ENCODE measurements at places on chromosomes 6 and 20.

- no peak for DNase-seq
Observed at GRCh38 chr6:52482903-52483670, 62.9 kb downstream of the EFHC1 start.

DNA sequence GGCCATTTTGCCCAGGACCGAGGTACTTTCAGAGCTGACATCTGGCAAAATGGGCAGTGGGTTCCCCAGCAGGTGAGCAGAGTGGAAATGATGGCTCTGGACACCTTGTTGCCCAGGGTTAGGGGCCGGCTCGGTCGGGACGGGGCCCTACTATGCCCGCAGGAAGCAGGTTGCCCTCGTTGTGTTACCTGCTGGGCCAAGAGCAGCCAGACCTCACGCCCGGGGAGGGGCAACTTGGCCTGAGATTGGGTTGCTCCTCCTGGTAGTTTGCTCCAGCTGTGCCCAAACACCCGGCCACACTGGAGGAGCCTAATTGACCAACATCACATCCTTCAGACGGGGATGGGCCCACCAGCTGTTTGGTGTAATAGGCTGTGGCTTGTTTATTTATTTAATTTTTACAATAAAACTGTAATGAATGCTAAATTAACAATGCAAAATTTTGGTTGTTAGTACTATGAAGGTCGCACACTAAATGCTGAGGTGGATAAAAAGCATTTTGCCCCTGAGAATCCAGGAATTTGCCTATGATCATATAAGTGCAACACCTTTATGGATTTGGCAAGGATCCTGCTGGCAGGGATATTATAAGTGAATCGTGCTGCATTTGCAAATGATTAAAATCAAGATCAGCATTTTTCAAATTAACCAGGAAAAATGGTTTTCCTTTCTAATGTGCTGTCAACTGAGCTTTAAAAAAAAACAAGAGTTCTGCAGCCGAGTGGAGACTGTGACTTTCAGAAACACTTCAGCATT is 26.6 kb upstream of the PCMTD2 start:
- no peak for DNase-seq

GRCh38 chr20:62811720-62812119 is 5.1 kb upstream of the COL9A3 start:
- DNase-seq: no peak

GRCh38 chr6:85675030-85675819 is 32.5 kb upstream of the SYNCRIP start:
- no peak for DNase-seq

- DNase-seq: no peak
Observed at GRCh38 chr6:159852877-159853276, 37.9 kb upstream of the MAS1 start.

DNA sequence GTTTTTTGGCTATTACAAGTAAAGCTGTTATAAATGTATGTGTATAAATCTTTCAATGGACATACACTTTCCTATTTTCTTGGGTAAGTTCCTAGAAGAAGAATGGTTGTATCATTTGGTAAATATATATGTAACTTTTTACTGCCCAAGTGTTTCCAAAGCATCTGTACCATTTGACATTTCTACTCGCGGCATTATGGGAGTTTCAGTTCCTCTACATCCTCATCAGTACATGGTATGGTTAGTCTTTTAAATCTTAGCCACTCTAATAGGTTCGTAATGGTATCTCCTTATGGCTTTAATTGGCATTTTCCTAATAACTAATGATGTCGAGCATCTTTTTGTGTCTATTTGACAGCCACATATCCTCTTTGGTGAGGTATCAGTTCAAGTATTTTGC is 12.9 kb downstream of the SNPH start:
- DNase-seq: no peak

DNA sequence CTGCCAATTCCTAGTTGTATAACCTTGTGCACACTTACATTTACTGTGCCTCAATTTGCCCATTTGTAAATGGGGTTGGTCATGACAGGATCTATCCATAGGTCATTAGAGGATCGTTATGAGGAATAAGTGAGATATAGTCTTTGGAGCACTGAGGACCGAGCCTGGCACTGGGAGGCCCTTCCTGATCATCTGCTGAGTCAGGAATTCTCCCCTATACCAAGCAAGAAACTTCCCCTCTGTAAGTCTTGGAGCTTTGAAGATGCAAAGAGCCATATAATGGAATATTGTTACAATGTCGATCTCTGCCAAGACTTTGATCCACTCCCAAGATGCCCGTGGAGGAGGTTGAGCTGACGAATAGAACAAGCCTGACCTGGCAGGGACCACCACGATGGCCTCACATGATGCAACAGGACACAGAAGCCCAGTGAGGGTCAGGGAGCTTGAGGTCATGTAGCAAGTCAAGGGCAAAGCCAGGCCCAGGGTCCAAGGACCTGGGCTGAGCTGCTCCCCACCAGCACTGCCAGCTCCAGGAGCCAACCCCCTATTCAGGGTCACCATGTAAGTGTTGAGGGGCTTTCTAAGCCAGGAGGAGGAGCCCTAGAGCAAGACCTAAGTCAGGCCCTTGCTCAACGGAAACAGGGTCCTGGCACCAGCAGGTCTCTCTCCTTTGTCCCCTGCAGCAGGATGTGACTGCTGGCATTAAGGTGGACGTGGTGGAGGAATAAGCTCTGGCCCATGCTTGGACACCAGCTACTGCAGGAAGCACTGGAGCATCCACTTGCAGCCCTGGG is 16.7 kb downstream of the PDRG1 start:
- no peak for DNase-seq

- DNase-seq: no peak
Observed at GRCh38 chr20:62428396-62429295, 1.3 kb upstream of the RBBP8NL start.

GRCh38 chr6:45426251-45426650 is 48.5 kb upstream of the SUPT3H start:
- no peak for DNase-seq

DNA sequence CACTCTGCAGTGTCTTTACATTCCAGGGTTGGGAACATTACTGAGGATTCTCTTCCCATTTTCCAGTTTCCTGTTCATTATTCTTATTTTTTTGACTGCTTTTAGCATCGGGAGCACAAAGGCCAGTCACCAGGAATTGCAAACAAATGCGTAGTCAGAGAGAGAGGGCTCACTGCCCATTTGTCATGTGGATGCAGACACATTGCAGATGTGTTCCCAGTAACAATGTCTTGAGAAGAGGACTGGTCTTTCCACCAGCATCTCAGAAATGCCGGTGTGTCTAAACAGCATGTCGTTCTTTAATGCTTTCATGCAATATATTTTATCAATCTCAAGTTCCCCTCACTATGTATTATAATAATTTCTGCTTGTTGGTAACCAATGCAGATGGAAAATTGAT is 952 bp upstream of the TAAR6 start:
- DNase-seq: no peak

DNA sequence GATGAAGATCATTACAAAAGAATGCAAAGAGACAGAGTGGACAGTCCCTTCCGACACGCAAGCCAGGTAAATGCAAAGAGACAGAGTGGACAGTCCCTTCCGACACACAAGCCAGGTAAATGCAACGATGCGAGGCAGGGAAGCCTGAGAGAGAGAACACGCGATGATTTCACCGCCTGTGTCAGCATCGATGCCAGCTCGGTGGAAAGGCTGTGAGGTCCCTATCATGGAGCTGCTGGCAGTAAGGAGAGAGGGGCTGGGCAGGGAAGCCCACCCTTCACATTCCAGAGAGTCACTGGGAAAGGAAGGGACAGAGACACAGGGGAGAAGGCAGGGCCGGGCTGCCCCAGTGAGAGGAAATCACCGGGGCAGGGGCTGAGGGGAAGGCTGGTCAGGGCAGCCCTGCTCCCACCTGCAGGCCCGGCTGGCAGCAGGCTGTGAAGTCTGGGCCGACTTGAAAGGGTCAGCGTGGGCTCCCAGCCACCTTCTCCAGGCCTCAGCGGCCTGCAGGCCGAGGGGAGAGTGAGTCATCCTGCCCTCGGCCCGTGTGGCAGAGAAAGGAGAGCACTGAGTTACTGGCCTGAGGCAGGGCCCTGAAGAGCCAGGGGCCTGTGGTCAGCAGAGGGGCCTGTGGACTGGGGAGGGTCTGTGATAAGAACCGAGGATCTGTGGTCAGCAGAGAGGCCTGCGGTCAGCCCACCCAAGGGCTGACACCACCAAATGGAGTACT is 80.4 kb downstream of the DACT2 start:
- DNase-seq: no peak

- DNase-seq: no peak
Observed at GRCh38 chr20:50286174-50286511, 95.5 kb downstream of the CEBPB start.

GRCh38 chr6:147752689-147753403 is 244.4 kb downstream of the SAMD5 start:
- DNase-seq: no peak

DNA sequence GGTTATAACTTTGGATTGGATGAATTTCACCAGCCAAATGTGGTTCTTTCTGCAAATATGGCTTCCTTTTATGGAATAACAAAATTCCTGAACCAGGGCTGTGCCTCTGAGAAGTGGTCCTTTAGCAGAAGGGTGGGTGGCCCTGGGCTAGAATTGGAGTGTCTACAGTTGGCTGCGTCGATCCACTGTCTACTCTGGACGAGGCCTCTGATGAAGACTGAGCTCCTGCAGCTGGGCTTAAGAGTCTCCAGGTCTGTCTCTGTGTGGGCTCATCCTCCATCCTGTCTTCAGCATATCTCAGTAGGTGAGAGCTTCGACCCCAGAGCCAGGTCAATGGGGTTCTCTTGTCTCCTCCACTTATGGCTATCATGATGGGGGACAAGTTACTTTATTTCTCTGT is 166.3 kb upstream of the PMEPA1 start:
- no peak for DNase-seq

DNA sequence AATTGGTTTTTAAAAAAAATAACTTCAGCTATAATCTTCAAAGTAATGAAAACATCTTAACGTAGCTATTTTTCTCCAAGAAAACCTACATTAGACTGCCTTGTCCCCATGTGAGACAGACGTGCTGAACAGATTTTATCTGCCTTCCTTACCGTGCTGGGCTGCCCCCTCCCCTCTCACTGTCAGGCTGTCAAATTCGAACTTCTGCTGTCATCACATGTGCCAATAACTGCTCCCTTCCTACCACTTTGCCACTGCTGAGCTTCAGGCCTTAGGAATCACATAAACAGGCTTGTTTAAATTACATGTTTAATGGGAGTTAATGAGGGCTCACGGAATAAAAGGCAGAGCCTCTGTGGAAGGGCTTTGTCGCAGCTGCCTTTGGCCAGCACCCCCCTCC is 77.0 kb upstream of the NHSL1 start:
- no peak for DNase-seq

DNA sequence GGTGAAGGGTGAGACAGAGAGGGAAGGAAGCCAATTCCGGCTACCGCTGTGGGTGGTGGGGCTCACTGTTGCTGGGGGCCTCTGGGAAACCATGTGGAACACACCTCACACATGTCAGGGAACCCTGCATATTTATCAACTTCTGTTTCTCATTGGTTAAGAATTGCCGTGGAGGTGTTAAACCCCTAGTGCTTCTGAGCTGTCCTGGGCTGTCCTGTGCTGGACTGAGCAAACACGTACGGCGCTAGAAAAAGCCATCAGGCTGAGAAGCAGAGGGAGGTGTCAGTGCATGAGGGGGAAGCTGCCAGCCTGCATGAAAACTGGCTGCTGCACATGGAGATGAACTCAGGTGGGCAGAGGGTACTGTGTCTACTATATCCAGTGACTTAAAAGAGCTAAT is 103.9 kb upstream of the JAG1 start:
- no peak for DNase-seq

- no peak for DNase-seq
Observed at GRCh38 chr20:23126281-23127061, 40.3 kb upstream of the CD93 start.

DNA sequence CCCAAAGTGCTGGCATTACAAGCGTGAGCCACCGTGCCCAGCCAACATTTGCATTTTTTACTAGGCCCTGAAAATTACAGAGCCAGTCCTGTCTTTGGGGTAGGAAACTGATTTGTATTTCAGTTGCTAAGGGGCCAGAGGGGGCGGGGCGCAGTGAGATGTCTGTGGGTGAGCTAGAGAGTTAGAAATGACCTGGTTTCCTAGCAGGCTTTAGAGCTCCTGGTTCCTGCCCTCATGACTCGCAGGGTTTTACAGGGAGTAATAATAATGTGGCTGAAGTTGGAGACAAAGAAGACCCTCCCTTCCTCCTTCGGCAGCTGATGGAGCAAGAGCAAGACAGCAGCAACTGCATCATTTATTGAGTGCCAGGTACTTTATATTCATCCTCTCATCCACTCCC is 131.5 kb downstream of the TFAP2C start:
- no peak for DNase-seq

GRCh38 chr6:15522856-15523529 is 139.8 kb downstream of the DTNBP1 start:
- no peak for DNase-seq

- DNase-seq: no peak
Observed at GRCh38 chr20:21804802-21805201, 99.3 kb downstream of the PAX1 start.

GRCh38 chr6:117729613-117730012 is 54.3 kb downstream of the NUS1 start:
- DNase-seq: no peak

- no peak for DNase-seq
Observed at GRCh38 chr6:149925253-149925973, 2.5 kb upstream of the RAET1G start.

DNA sequence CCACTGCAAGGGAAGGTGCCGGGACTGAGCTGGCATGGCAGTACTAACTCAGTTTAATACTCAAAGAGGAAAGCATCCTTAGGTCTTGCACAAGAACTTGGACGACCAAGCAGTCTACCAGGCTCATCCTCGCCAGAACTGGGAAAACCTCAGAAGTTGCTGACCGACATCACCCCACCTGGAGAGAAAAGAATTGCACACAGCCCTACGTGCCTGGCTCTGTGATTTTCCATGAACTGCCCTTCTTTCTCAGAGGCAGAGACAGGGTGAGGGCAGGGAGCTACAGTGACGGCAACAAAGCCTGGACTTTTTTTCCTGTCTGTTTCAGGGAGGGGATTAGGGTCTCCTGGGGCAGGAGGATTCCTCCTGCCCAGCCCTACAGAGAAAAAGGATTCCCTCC is 8.0 kb downstream of the JAG1 start:
- no peak for DNase-seq

GRCh38 chr20:8534368-8535160 is 402.5 kb downstream of the PLCB1 start:
- no peak for DNase-seq

- DNase-seq: no peak
Observed at GRCh38 chr6:159282421-159282820, 113.2 kb downstream of the FNDC1 start.

DNA sequence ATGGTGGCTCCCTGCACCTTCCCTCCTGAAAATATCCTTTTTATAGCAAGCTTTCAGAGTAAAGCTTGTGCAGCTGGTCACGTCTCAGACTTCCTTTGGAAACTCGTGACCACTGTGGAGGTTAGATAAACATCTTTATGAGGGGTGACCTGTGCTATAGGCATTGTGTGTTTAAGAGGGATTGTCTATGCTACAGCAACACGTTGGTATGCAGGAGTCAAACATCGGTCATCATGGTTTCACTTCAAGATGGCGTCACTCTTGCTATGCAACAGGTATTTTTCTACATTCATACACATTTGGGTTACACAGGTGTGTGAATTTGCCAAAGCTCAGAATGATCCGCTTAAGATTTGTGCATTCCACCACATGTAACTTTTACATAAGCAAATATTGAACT is 14.6 kb upstream of the BLCAP start:
- no peak for DNase-seq
